ENCODE measurements at places on chromosomes 2 and 18.

DNA sequence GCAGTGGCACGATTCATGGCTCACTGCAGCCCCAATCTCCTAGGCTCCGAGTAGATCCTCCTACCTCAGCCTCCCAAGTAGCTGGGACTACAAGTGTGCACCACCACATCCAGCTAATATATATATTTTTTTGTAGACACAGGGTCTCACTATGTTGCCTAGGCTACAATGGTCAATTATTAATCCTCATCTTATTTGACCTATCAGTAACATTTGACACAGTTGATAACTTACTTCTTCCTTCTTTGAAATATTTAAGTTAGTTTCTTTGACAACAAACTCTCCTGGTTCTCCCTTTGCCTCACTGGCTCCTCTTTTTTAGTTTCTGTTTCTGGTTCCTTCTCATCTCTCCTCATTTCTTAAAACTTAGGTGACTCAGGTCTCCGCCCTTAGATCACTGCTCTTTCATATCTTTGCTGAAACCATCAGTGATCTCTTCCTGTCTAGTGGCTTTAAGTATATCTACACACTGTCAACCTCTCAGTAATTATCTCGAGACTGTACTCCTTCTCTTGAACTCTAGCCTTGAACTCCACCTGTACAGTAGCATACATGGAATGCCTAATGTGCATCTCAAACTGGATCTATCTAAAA, 11.5 kb downstream of the PGAP1 start:
- no peak for DNase-seq

DNA sequence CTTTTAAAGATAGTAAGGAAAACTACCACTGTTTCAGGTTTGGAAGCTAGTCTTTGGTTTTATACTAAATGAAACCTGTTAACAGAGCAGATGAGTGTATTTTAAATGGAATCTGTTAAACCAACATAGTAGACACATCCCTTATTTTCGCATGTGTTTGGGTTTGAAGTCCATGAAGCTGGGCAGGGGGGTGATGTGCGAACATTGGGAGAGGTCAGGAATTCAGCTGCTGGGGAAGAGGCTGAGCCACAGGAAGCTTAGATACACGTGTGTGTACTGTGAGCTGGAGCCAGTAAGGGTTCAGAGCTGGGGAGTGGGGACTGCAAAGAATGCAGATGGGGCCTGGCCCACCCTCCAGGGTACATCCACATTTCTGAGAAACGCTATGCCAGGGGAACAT, 176.9 kb downstream of the VAPA start:
- DNase-seq: no peak

- no peak for DNase-seq
Measured at GRCh38 chr2:118265873-118266455, 177.7 kb downstream of the INSIG2 start.

GRCh38 chr2:76599732-76600368, 889.1 kb upstream of the GCFC2 start:
- DNase-seq: no peak

DNA sequence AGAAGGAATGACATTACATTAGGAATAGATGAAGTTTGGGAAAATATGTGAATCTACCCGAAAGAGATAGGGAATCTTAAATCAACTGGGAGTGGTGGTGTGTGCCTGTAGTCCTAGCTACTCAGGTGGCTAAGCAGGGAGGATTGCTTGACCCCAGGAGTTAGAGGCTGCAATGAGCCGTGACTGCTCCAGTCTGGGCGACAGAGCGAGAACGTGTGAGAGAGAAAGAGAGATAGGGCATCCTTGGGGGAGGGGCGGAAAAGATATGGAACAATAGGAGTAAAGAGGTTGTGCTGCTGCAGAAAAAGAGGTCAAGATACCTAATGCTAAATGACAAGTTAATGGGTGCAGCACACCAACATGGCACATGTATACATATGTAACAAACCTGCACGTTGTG, 47.1 kb upstream of the ADAM23 start:
- DNase-seq: no peak

DNA sequence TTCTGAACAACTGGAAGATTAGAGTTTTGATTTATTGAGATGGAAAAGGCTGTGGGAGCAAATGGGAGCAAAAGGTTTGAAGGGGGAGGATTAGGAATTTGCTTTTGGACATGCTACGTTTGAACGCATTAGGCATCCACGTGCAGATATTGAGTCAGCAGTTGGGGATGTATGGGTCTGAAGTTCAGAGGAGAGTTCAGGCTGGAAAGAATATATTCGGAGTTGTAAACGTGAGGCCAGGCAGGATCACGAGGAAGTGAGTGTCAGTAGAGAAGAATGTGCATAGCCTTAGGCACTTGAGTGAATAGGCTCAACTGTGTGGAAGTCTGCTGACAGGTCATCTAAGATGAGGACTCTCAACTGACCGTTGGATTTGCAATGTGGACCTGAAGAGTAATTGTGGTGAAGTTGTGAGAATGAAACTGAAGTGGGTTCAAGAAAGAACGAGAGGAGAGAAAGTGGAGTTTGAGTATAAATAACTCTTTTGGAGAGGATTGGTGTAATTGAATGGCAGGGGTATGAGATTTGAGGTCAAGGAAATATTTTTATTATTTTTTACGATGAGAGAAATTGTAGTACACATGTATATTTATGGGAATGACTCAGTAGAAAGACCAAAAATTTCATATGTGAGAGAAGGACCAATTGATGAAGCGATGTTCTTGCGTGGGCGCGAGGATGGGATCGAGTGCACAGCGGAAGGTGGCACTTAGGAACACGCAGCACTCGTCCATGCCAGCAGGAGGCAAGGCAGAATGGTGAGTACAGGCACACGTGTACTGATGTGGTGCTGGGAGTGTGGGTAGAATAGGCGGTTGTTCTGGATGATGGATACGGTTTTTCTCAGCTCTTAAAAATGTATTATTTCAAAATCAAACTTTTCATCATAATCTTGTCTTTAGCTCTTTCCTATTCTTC, 40.5 kb upstream of the POLE4 start:
- no peak for DNase-seq

DNA sequence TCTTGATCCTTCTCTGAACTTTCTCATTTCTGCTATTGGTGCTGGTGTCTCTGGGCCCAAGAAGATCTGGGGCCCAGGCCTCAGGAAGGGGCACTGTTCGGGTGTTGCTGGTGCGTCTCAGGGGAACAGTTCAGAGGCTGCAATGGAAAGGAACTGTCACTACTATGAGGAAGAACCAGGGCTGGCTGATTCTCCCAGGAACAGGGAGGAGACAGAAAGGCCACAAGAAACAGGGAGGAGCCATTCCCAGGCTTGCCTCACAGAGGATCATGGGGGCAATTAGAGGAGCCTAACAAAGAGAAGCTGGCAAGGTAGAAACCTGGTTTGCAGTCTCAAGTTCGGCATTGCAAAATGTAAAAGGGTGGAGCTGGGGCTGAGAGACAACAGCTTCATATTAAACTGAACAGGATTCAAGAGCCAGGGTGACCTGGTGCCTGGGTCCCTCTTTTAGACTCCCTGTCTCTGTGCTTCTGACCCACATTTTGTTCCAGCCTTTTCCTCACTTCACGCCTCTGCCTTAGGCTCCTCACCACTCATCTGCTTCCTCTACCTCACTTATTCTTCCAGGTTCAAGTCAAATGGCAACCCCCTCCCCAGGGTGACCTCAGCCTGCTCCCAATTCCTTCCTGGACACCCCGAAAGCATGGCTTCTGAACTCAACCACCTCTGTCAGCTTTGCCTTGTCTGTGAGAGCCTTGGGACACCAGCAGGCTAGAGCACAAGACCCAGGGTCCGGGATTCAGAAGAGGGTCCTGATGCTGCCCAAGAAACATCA, 58.4 kb downstream of the GYPC start:
- DNase-seq: no peak

Data from brain pericyte (primary cell).